ENCODE measurements at places on chromosomes 13 and 19.

DNA sequence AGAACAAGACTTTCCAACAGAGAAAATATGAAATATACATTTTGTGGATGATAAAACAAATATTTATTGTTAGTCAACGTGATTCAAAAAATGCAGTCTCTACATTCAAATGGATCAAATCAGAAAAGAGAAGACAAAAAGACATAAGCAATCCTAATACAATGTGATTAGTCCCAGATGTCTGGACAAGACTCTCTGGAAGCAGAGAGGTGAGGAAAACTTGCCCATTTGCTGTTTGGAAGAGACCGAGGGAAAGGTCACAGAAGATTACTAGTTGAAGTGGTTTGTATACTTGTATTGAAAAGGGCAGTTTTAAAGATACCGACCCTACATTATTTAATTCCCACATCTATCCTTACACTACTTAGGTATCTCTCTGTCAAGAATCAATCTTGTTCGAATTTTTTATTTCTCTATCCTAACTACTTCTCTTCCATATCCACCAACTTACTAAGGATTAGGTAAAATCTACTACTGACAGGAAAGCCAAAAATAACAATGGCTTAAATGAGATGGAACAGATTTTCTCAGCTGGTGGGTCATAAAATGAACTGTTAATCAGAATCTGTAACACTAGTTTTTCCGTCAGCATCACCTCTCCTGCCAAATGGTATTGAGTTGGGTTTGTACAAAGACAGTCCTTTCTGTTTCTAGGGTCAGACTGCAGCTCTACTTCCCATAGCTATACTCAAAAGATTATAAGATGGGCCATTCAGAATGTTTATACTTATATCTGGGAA is 497.1 kb downstream of the DCT start:
- no peak for DNase-seq

- DNase-seq, result no peak
Observed at GRCh38 chr13:30615481-30615865, 2.2 kb upstream of the USPL1 start.

DNA sequence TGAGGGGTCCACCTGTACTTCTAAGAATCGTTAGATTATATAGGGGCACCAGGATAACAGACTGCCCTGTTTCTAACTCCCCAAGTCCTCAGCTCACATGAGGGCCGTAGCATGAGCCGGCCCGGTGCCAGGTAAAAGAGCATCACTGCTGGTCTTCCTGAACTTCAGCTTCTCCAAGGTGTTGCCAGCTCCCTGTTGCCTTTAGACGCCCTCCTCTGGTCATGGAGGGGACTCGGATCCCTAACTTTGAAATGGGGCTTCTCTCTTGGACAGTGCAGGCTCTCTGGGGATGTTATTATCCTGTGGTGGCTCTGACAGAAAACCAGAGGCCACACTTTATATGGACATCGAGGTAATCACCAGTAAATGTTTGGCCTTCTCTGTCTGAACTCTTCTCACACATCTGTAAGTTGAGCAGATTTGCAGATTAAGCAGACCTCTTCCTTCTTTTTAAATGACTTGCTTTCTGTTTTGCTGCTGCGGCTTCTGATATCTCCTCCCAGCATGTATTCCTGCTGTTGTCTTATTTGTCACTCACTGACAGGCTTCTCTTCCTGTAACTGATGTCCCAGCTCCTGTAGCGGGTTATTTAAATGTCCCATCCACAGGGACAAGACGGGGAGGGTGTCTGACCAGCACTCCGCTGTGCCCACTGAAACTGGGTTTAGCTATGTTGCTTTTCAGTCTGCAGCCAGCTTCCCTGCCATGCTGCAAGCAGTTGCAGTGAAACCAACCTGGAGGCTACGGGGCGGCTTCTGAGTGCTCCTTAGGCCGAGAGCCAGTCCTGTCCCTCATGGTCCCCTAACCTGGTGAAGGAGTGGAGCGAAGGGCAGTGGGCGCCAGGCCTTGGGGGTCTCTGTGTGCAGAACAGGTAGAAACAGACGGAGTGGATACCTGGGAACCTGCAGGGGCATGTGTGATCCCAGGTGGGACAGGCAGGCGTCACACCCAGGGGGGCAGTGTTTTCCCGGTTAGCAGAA is 39.2 kb downstream of the TSSK6 start:
- DNase-seq, result no peak

- peak; percentile 58 for DNase-seq
Observed at GRCh38 chr19:53772943-53773342, 51.2 kb downstream of the NLRP12 start.

GRCh38 chr13:21058361-21058760 is 3.0 kb downstream of the LATS2 start:
- peak; percentile 35 for DNase-seq

DNA sequence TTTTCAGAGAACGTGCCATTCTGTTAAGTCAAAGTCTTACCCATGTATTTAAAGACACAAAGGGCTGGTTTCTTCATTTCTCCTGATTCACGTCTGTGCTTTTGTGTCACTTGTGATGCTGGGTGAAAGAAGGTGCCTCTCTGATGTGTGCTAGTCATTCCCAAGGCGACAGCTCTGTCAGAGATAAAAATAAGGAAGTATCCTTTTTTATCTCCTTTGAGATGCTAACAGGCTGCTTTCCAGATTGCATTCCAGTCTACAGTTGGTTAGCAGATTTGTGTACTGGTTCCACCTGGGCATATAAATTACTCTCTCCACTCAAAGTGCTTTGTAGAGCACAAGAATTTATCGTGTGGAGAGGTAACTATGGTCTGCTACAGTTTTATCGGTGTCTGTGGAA is 33.5 kb upstream of the DCT start:
- no peak for DNase-seq

DNA sequence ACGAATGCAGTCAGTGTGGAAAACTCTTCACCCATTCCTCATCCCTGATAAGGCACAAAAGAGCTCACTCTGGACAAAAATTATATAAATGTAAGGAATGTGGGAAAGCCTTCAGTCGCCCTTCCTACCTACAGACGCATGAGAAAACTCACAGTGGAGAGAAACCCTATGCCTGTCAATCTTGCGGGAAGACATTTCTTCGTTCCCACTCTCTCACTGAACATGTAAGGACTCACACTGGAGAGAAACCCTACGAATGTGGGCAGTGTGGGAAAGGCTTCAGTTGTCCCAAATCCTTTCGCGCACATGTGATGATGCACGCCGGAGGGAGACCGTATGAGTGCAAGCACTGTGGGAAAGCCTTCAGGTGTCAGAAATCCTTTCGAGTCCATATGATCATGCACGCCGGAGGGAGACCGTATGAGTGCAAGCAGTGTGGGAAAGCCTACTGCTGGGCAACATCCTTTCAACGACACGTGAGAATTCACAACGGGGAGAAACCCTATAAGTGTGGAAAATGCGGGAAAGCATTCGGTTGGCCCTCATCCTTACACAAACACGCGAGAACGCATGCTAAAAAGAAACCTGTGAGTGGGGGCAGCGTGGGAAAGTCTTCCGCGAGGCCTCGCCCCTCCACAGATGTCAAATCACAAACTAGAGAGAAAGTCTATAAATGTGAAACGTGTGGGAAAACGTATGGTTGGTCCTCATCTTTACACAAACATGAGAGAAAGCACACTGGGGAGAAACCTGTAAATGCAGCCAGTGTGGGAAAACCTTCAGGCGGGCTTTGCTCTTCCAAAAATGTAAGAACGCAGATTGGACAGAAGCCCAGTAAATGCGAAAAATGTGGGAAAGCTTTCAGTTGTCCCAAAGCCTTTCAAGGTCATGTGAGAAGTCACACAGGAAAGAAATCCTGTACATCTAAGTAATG is 10.5 kb downstream of the ZNF556 start:
- DNase-seq, result no peak

GRCh38 chr19:45245826-45246225 is 619 bp upstream of the EXOC3L2 start:
- DNase-seq, result no peak

DNA sequence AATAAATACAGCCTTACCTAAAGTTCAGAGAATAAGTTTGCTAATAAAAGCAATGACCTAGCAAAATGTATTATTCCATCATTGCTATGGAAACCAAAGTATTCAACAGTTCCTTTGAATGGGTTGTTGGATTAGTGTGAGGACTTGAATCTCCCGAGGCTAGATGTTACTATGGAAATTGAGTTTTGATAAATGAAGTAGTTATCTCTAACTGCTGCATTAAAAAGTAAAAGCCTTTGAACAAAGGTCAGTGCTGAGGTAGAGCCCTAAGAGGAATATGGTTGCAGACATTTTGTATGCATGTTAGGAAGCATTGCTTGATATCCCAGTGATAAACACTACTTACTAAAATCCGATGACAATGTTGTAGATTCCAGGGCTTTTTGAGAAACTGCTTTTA is 6.2 kb downstream of the KLF5 start:
- DNase-seq, result no peak

DNA sequence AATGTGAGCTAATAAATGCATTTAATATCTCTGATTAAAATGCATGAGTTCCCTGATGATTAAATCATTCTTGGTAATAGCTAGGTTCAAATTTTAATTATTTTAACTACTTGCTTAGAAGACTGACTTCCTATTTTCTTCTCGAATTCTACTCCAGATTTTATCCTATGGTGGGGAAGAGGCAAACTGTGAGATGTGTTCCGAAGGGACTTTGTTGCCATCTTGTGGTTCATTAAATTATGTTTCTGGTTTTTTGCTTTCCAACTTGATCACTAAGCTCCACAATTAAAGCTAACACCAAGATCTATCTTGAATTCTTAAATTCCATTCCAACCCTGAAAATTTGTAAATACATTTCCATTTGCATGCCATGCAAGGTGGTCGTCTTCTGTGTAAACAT is 538.4 kb upstream of the PCDH20 start:
- no peak for DNase-seq

- DNase-seq, result no peak
Observed at GRCh38 chr13:37129866-37130265, 24.4 kb upstream of the CSNK1A1L start.

GRCh38 chr19:41951686-41952172 is 7.4 kb downstream of the RABAC1 start:
- DNase-seq, result peak; percentile 58
